Left ventricle myocardium superior (tissue), 1 donor: ENCODE measurements at places on chromosomes 6 and 20. TPM values are rescaled to one million over a fixed set of nuclear protein-coding genes. Genes with fewer than 3 reads are reported as not detected.
A peak's percentile ranks its signal among the peaks of the same experiment; 100 is the strongest.

- DNase-seq, result no peak
Observed at GRCh38 chr6:109260126-109260525, 122.1 kb downstream of the CD164 start.

SLC22A7 gene
- not detected for total RNA-seq

DNA sequence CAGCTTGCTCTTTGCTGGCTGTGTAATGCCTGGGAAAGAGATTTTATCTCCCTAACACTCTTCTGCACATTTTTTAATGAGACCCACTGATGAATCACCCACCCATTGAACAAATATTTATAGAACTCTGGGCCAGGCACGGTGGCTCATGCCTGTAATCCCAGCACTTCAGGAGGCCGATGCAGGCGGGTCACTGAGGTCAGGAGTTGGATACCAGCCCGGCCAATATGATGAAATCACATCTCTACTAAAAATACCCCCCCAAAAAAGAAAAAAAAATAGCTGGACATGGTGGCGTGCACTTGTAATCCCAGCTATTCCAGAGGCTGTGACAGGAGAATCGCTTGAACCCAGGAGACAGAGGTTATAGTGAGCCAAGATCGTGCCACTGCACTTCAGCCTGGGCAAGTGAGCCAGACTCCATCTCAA lies 82.1 kb upstream of the SIRPA start:
- peak; percentile 77 for DNase-seq

RAMACL gene
- 0.67 TPM for total RNA-seq

KHDC1L gene
- not detected for total RNA-seq

DNA sequence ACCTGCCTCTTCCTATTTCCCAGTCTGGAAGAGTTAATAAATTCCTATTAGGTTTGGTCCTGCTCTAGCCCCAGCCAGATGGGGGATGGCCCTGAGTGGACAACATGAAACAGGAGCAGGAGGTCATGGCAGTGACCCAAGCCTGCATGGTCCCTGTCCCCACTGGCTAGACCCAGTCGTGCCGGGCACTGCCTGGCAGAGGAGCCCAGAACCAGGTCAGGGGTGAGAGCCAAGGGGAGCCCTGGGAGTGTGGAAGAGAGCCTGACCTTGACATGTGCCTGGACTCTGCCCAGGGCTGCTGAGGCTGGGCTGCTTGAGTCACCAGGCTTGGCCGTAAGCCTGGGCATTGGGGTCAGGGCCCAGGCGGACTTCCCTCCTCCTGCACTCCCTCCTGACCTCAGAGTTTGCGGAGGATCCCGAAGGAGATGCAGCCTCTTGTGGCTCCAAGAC lies 3.6 kb downstream of the AVP start:
- peak; percentile 86 for DNase-seq

DNA sequence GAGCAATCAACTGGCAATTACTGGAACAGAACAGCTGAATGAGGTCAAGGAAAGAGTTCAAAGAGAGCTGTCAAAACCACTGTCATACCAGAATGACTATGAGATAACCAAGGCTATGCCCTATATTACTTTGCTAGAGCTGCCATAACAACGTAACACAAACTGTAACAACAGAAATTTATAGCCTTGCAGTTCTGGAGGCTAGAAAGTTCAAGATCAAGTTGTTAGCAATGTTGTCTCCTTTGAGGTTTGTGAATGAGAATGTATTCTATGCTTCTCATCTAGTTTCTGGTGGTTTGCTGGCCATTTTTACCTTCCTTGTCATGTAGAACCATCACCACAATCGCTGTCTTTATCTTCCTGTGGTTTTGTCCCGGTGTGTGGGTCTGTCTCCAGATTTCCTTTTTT lies 1323.0 kb upstream of the GJE1 start:
- DNase-seq, result no peak

GRCh38 chr6:120005292-120005976 lies 655.9 kb upstream of the MAN1A1 start:
- no peak for DNase-seq
